ENCODE measurements at places on chromosomes 7 and 10.

GRCh38 chr10:129886263-129886662 lies 77.8 kb downstream of the EBF3 start:
- peak; percentile 11 for DNase-seq

DNA sequence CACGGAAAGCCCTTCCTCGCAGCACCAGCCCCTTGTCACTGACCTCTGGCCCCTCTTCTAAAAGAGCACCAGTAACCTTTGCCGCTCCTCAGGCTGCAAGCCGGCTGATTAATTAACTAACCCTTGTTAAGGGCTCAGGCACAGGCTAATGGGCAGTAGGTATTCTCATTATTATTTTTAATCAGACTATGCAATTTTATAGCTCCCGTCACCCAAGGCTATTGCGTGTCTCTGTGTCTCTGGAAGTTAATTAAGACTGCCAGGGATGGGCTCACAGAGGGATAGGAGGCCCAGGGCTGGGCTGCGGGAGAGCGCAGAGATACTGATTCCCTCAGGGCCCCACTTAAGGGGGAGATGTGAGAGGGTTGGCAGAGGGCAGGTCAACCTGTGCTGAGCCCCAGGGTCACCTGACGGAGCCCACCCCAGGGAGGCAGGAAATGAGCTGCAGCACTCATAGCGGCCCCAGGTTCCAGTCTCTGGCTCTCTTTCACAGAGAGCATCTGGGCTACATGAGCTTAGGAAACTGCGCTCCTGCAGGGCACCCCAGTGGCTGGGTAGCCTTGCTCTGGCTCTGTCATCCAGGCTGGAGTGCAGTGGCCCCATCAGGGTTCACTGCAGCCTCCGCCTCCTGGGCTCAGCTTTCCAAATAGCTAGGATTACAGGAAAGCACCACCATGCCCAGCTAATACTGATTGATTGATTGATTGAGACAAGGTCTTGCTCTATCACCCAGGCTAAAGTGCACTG lies 92.2 kb upstream of the LRRC4 start:
- no peak for DNase-seq

DNA sequence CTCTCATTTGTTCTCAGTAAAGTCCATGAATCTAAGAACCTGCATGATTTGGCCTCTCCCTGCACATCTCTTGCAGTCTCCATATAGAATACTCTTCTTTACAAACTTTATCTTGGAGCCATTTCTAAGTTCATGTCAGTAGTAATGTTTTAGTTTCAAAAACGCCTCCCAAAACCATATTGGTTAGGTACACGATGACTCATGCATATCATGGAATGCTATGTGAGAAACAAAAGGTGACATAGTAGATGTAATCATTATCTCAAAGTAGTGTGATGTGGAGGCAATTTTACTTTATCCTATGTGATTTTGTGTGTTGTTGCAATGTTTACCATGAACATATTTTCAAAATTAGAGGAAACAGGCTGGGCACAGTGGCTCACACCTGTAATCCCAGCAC lies 520.7 kb downstream of the KCNMA1 start:
- DNase-seq, result no peak

DNA sequence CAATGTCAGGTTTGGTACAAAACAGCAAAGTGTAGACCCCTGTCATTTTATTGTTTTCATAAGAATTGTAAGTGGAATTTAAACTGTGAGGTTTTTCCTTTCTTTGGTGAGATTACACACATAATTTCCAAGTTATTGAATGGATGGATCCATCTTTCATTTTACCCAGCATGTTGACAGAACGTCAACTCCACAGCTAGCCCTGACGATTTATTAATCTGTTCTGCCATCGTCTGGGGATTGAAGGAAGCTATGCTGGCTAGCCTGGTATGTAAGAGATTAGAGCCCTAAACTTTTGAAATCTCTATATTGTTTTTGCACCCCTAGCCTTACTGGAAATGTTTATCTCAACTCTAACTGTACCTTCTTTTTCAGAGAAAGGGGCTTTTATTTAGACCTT lies 8.6 kb downstream of the WNT16 start:
- peak; percentile 74 for DNase-seq

DNA sequence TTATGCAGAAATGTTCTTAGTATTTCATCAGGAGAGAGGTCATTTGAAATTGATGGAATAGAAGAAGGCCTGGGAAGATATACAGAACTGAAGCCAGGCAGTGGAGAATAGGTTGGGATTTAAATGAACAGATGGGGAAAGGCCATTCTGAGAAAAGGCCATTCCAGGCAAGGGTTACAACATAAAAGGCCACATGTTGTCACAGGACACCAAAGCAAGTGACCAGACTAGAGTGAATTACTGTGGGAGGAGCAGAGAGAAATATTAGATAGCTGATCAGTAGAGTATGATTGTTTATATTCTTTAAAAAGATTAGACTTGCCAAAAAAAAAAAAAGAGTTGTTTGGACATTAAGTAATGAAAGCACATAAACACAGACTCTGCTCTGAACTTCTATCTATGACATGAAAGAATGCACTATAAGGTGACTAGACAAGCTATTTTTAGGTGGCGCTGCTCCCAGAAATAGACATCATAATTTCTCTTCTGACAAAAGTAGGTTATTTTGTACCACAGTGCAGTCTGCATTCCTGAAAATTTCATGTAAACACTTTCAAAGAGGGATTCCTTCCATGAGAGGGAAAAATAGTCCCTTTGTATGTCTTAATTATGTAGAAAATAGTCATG lies 55.2 kb upstream of the DKK1 start:
- peak; percentile 53 for DNase-seq

- DNase-seq, result no peak
Observed at GRCh38 chr10:64798297-64798696, 1277.1 kb downstream of the REEP3 start.

DNA sequence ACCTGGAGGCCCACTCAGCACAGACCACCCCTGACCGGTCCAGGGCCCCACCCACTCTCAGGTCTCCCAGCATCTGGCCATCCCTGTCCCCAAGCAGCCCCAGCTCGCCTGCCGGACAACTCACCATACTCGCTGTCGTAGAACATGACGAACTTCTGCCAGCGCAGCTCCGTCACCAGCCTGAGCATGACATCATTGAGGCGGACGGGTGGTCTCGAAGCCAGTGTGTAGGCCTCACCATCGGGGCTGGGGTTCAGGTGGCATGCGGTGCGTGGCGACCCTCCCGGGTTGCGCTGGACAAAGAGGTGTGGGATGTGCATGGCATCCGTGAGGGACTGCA lies 160.4 kb downstream of the GRID1 start:
- no peak for DNase-seq

DNA sequence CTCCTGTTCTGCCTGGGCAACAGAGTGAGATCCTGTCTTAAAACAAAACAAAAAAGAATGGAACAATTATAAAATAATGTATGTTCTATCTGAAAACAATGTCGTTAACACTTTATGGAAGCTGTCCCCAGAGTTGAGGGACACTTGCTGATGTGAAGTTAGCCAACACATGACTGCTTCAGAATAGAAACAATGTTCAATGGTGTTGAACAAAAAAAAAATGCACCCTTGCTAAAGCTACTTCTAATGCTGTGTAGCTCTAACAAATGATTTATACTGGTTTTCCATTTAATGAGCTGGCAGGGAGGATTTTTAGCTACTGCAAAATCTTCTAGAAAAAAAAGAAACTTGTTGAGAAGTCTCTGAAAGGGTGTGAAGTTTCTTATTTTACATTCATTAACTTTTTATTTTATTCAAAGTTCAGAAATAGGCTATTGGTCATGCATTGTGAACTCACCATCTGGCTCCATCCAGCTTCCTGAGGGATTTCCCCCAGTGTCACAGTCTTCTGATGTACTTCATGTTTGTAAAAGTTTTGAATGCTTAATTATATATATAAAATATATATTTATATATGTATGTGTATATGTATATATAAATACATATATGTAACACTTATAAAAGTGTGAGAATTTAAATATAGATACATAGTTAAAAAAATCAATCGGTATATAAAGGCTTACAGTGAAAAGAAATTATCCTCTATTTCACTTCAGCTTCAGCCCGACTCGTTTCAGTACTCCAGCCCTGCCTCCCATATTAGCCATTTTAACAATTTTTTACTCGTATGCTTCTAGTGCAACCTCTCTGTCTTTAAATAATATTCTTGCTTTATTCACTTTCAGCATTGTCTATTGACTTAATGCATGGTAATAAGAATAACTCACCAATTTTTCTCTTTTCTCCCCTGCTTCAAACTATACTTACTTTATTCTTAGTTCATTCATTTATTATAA lies 35.0 kb downstream of the HDAC9 start:
- no peak for DNase-seq

DNA sequence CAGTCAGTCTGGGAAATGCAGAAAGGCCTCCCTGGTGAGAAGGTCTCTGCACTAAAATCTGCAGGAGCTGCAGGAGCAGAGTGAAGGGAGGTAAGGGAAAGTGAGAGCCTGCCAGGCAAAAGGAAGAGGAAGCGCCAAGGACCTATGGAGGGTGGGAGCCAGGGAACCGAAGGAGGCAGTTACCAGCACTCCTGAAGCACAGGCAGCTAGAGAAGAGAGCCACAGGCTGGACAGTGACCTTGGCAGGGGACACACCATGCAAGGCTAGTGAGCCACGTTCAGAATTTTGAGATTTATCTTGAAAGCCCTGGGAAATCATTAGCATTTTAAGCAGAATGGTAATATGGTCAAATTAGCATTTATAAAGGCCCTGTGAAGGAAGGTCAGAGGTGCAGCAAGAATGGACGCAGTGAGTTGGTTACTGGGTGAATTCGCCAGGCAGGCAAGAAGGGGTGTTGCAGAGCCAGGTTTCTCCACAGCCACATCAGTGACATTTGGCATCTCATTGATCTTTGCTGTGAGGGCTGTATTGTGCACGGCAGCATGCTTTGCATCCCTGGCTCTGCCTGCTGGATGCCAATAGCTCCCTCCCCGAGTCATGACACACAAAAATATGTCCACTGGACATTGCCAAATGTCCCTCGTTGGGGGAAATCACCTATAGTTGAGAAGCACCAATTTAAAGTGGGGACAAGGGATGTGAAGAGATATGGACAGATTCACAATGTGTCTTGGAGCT lies 54.7 kb upstream of the LANCL2 start:
- DNase-seq, result no peak

GRCh38 chr10:52586710-52587109 lies 185.9 kb downstream of the MBL2 start:
- DNase-seq, result no peak

DNA sequence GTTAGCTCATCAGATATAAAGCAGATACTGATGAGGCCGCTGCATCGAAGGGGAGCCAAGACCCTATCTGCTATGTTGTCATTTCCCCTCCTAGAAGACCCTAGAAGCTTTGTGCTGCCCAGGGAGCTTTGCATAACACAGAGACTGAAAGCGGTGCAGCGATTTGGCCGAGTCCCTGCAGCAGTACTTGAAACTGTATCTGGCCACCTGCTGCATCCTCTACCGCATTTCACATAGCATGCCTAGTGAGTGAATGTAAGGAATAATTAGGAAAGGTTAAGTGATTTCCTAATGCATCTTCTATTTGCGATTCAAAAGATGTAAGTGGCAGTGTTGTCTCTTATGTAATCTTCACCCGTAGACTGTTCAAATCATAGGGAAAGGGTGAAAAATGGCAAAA lies 106.7 kb downstream of the LRMDA start:
- no peak for DNase-seq

DNA sequence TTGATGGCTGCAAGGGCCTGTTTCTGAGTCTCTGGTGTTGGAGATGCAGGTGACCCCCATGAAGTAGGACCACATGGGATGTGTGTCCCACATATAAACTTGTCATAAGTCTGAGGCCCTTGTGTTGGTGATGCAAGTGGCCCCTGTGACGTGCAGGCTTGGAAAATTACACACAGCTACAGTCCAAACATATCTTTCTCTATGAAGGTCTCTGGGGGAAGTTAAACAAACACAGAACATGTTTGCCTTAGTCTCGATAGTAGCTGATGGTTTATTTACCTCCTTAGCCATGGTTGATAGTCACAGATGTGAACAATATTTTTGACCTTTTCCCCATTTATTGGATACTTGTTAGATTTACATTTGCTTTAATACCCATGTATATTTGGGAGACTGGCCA lies 64.7 kb downstream of the ADCY1 start:
- DNase-seq, result no peak

DNA sequence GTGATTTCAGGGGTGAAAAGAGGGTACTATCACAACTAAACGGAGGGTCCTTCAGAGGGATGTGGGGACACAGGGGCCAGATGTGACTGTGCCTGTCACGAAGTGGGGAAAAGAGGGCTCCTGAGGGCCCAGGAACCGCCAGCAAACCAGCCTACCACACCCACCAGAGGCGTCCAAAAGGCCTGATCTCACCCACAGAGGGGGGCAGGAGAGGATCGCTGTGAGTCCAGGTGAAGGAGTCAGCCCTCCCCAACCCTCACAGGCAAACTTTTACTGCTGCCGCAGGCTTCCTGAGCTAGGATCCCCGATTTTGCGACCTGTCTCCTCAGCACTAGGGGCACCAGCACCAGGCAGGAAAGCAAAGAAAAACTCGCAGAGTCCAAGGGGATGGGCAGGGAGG lies 64.7 kb downstream of the HIPK2 start:
- DNase-seq, result no peak

DNA sequence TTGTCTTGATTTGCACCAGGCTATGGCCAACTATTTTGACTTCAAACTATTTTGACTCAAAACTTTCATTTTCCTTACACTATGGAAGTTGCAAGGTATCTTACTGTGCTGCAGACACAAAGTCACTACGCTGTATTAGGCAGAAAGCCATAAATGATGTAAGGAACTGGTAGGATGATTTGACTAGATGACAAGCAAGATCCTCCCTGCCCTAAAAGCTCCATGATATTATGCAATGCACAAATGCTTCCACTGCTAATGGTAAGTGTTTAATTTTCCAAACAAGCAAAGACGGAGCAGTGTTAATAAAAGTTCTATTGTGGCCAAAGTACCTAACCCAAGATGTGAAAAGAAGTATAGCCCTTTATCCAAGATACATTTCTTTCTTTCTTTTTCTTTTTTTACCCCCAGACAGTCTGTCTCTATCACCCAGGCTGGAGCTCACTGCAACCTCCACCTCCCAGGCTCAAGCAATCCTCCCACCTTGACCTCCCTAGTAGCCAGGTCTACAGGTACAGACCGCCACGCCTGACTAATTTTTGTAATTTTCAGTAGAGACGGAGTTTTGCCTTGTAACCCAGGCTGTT lies 98.2 kb downstream of the ANK3 start:
- peak; percentile 49 for DNase-seq

DNA sequence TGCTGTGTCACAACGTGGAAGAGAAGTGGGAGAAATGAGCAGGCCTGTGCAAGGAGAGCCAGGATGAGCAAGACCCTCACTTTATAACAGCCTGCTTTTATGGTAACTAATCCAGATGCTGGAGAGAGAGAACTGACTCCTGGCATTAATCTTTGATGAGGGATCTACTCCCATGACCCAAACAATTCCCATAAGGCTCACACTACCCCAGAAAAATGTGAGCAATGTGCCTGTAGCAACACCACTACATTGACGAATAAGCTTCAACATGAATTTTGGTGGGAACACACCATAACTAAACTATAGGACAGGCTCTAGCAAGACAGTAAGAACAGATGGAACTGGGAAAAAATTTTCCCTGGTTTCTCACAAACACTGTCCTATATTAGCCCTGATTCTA lies 173.6 kb upstream of the PRSS58 start:
- peak; percentile 25 for DNase-seq
